OCI-LY7 (cell line): ENCODE measurements at places on chromosomes 7 and 10.

DNA sequence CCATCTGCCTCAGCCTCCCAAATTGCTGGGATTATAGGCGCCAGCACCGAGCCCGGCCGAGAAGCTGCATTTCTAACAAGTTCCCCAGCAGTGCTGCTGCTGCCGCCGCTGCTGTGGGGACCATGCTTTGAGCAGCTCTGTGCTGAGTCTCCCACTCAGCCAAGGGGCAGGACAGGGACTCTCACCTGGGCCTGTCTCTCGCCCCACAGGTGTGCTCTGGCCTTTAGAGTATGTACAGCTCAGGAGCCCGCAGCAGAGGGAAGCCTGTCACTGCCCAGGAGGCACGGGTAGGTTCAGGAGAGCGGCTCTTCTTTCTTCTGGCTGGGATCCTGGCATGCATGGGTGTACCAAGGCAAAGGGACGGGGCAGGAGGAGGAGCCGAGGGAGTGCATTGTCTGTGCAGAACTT lies 130.1 kb downstream of the CAMK1D start:
- no peak for DNase-seq

DNA sequence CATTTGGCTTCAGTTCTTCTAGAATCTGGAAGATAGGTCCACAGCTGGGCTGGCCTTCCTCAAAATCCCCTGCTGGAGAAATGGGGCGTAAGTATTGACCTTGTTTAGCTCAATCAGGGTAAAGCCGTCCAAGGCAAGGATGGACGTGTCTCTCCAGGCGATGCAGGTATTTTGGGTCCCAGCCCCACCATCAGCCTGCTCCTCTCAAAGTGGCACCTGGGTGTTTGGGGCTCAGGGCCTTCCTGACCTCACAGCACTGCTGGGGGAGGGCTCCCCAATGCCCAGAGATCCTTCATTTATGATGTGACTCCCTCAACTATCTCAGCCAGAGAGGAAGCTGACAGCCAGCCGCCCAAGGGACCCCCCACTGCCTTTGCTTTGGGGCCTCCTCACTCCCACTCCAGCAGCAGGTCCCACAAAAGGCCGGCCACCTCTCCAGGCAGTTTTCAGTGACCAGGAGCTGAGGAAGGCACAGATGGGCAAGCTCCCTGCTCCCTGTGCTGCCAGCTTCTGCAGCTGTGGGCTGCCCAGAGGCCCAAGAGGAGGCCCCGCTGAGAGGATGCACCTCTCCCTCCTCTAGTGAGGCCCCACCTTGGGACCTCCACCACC lies 140.0 kb upstream of the TCERG1L start:
- DNase-seq, result no peak

DNA sequence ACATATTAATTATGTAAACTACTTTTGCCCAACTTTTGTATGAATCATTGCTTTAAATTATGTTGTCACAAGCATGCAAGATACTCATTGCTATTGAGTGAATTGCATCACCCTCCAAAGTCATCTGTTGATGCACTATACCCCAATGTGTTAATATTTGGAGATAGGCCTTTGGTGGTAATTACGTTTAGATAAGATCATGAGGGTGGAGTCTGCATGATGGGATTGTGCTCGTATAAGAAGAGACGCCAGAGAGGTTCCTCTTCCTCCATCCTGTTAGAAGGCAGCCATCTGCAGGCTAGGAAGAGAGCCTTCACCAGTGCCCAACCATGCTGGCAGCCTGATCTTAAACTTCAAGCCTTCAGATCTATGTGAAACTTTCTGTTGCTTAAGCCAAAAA lies 95.3 kb upstream of the MAGI2 start:
- DNase-seq, result no peak

- DNase-seq, result no peak
These were observed 74.6 kb downstream of the WAPL start for GRCh38 chr10:86446987-86447386.

DNA sequence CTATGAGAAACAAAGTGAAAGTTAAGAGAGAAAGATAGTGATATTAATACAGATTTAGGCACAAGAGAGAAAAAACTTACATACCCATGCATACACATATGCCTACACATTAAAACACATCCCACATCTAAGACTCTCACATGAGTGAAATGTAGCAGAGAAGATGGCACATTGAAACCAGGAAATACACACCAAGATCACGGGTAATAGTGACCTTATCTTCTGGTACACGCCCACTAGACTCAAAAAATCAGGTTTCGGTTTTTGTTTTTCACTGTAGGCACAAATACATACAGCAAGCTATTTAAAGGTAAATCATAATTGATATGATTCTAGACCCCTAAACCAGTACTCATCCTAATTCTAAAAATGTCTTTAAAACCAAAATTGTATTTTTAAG lies 225.2 kb upstream of the TAC1 start:
- DNase-seq, result no peak
